Fibroblast of the aortic adventitia (primary cell): ENCODE measurements at places on chromosomes 7 and 10.

DNA sequence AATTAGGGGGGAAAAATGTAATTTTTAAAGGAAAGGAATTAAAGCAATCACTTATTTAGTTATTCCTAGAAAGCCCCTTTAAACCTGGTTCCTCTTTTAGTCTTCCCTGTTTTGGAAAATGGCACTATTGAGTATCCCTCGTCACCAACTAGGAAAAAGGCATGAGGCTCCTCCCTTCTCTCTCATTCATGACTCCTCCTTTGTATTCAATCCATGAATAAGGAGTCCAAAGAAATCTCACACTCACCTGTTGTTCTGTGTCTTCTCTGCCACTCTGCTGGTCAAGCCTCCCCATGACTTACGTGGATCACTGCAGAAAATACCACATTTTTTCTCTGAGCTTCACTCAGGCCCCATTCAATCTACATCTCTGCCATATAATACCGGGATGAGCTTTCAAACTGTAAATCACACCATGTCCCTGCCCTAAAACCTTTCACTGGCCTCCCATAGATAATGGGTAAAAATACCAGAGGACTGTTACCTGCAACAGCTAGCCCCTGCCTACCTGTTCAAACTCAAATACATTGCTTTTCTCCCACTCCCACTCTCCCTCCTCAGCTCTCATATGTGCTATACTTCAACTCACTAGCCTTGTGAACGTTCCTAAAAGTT, 5.5 kb upstream of the VWDE start:
- DNase-seq: no peak

- no peak for DNase-seq
Observed at GRCh38 chr10:24034571-24034970, 174.4 kb upstream of the KIAA1217 start.

GRCh38 chr7:99040104-99040958, 103.6 kb downstream of the SMURF1 start:
- peak; percentile 89 for DNase-seq

GRCh38 chr10:116452338-116452720, 24.7 kb downstream of the PNLIPRP3 start:
- no peak for DNase-seq

DNA sequence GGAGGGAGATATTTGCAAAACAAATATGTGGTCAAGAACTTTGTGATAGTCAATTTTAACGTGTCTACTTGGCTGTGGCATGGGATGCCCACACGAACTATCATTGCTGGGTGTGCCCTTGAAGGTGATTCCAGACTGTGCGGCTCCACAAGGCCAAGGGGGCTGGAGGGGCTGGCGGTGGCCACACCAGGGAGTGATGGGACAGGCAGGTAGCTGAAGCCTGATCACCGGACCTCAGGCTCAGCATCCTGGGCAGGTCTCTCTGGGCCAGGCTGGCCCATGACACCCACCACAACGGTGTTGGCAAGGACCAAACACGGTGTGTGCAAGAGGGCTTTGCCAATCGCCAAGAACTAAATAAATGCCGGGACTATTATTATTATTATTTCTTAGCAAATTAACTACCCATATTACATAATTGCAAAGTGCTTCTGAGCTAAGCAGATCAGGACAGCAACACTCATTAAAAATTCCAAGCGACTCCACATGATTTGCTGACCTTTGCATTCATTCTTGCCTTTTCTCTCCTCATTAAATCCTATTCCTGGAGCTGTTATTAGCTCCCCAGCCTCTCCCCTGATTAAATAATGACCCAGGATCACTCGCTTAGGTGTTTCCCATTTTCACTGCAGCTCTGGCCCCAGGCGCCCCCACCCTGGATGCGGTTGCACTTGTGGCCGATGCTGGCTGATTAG, 35.4 kb upstream of the PPP2R2D start:
- no peak for DNase-seq

DNA sequence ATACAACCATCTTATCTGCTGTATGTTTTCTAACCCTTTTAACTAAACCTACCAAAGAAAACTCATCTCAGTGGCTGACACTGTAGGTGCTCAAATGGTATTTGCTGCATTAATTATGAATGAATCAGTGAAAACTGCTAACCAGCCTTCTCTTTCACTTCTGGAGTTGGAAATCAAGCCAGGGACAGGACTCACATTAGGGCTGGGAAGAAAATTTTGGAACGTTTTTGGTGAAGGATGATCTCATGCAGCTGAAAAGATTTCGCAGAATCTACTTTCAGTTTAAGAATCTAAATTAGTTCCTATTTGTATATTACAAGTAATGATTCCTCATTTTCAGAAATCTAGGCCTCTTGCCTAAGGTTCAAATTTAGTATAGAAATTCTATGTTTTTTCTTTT, 12.9 kb downstream of the MTPN start:
- DNase-seq: peak; percentile 57
